Mesenteric fat pad (tissue), 1 donor: ENCODE measurements at places on chromosomes 5 and 9.

DNA sequence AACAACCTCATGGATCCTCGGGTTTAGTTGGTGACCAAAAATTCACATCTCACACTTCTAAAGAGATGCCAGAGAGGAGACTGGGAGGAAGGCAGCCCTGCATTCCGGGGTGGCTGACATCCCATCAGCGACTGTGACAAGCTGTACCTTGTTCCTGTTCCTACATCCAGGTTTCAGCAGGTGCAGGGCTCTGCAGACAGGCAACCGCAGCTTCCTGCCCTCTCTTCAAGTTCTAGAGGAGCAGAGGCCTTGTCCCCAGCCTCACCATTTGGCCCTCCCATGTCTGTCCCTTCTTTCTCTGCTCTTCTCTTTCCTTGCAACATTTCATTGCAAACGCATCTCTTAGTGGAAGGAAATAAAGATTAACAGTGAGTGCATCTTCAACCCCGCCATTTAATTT lies 454.6 kb downstream of the IRX1 start:
- no peak for DNase-seq

GRCh38 chr5:36056422-36056821 lies 10.3 kb downstream of the UGT3A2 start:
- DNase-seq: no peak

- DNase-seq: no peak
Observed at GRCh38 chr9:85508616-85509015, 233.1 kb downstream of the AGTPBP1 start.

DNA sequence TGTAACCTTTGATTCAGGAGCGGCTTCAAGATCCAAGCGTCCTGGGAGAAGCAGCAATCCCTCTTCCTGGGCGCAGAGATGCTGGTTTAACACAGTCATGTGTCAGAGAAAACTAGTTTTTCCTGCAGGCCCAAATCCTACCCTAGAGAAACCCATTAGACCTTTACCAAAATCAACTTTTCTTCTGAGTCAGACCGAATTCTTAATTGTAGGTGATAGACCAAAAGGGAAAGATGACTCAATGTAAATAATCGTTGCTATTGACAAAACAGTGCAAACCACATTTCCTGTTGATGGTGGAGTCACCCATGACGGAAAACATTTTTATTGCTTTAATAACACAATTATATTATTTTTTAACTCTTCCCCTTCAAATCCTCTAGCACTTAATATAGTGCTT lies 40.1 kb downstream of the SLC1A1 start:
- no peak for DNase-seq
